NCI-H510A (cell line): ENCODE measurements at places on chromosomes 16 and 17.

DNA sequence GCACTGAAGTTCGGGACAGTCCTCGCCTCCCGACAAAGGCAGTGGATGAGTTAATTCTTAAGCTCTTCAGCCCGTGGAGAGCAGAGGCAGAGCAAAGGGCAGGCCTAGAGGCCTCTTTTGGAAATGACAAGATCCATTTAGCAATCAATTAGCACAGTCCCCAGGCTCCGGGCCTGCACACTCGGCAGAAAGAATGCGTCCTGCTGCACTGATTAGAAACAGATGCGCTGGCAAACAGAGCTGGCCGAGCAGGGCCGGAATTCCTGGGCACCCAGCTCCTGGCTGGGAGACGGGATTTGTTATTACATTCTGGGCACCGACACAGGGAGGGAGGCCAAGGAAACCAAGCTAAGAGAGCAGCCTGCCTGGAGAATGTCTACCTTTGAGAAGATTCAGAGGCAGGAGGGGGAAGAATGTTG is 162.9 kb downstream of the COPRS start:
- DNase-seq = no peak

- DNase-seq = no peak
Observed at GRCh38 chr17:49217651-49218413, 7.3 kb downstream of the ABI3 start.

- no peak for DNase-seq
Observed at GRCh38 chr17:80920441-80920840, 71.2 kb upstream of the CHMP6 start.

- no peak for DNase-seq
Observed at GRCh38 chr17:12247761-12248160, 227.1 kb downstream of the MAP2K4 start.

GRCh38 chr17:57554826-57555635 is 190.1 kb downstream of the CCDC182 start:
- DNase-seq = no peak
